Suprapubic skin (tissue), 4 donors: ENCODE measurements at places on chromosomes 5 and 9.
A peak's percentile ranks its signal among the peaks of the same experiment; 100 is the strongest.

DNA sequence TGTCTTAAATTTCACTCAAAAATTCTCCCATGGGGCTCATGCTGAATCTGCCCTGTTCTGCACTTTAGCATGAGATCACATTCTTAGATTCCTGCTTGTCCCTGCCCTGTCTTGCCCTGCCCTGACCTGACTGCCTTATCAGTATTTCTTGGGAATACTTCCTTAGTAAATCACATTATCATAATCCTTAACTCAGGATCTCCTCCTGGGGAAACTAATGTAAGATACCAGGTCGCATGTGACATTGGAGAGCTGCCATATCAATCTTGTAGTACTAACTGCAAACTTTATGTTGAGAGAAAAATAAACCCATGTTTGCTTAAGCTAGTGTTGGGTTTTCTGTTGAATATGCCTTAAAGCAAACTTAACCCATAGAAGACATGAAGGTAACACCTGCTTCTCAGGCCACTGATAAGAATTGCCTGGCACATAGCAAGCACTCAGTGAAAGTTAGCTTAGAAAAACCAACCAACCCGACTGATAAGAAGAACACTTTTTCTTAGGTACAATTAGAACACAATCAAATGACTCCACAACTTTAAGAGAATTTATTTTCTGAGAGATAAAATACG, 53.3 kb downstream of the IL33 start:
- no peak for DNase-seq

DNA sequence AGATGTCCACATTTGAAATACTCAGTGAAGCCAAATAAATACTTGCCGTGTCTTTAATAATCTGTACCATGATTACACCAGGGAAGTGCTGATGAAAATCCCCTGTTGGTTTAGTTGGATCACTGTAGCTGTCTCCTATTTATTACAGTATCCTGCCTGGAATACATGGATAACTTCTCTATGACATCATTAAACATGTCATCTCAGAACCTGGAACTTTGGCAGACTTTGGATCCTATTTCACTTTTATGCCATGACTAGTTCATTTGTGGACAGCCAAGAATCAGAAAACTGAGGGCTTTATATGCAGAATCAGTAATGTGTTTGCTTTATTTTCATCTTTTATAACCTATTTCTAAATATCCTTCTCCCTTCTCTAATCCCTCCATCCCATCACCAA, at the start of gene TXNDC8:
Gene TXNDC8, minus strand, starts transcription at position 137 of the 400 bp plus-strand sequence.
- no peak for DNase-seq

DNA sequence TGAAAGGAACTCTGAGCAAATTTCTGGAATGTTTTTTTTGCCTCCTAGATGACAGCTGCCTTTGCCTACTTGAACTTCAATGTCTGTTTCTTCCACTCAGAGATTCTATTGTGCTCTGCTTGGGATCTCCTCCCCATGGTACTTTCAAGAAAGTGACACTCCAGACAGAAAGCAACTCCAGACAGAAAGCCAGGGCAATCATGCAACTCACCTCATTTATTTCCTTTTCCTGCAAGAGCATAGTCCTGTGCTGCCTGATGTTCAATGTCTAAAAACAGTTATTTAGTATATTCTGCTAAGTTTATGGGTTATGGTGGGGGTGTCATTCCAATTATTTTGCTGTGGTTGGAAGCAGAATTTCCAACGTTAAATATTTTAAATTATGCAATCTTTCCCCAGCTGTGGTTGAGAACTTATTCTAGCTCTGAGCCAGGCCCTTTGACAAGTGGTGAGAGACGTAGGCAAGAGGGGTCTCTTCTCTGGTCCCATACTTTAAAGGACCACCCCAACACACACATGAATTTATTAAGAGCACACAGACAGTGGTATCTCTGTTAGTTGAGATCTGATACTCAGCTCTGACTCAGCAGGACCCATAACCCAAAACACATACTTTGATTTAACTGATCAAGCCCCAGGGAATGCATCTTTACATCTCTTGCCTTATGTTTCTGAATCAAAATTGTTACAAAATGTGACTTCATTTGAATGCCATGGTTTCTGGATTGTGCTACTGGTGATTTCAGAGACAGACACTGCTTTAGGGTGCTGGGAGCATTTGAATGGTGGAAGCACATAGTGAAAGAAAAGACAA, 39.5 kb upstream of the MAMDC2 start:
- no peak for DNase-seq

DNA sequence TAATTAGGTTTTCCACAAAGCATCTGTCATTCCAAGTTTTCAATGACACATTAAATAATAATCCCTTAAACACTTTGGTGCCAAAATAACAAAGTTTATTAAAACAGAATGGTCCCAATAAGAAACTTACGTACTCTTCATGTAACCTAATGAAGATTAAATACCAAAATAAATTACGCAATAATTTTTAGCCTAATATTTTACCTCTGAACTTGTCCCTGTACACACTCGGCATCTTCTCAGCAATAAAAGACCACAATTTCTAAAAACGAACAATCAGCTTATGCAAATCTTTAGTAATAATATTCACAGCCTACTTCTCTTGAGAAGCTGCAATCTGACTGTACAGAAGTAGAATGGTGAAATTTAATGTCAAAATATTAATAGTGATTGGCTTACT, 163.6 kb downstream of the ZDHHC21 start:
- no peak for DNase-seq

GRCh38 chr5:36017622-36018021, 26.4 kb upstream of the UGT3A1 start:
- DNase-seq: no peak

DNA sequence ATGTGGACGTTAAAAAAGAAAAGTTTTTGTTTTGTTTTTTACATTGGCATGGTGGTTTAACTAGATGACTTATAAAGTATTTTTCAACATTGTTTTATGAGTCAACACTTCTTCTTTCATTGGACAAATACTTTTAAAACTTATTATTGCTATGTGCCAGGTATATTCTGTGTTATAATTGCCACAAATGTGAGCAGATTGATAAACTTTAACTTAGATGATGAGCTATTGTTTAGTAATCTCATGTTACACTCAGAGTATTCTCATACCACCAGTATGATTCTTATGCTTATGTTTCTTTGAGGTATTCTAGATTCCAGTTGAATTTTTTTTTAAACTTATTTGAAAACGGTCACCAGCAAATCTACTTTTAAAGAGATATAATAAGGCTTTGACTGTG, 60.3 kb downstream of the RASA1 start:
- DNase-seq: no peak

DNA sequence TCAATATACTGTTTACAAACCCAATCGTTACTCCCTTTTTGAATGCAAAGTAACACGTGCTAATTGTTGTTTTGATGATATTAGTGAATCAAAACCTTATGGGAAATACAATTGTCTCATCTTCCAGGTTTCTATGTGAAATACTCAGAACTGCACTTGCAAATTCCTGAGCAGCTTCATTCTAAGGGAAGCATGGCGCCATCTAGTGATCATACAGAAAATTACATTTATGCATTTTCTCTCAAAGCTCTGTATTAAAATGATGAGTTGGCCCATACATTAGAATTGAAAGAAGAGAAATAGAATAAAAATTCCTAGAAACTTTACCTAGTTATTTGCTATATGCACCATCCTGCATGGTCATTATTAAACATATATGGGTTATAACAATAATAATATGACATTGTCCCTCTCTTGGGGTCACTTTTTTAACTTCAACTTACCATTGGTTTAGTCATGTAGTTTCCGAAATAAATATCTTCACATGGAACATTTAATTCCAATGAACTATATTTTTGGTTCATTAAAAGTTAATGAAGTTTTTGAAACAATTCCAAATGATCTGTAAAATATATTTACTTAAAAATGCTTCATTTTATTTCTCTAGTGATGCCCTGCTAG, 220.0 kb downstream of the PDE4D start:
- DNase-seq: no peak

DNA sequence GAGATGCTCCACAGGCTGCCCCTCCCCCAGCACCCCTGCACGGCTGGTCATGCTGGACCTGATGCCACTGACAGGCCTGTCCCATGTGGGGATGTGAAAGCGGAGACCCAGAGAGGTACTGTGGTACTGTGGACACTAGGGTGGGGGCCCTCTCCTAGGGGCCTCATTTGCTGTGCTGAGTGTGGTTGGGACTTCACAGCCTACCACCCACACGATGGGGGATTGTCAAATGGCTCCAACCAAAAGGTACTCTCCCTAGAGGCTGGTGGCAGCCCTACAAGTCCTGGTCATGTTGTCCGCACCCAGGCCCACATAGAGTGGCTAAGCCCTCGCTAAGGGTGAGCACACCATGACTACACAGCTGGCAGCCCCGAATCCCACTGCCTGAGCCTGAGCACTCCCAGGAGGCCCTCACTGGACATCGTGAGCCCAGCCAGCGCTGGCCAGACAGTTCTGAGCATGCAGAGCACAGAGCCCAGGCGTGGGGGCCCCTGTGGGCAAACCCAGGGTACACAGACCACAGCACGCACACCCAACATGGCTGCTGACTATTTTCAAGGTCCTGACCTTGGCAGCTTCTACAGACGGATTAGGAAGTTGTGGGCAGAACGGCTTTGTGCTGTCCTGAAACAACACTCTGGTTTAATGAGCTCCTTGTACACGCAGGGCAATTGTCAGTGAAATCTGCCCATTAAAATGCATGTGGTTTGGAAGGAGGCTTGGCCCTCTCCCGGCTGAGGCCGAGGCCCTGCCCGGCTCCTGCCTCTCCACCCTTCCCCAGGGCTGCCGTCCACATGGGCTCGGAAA, 214.1 kb downstream of the HSPA4 start:
- DNase-seq: no peak

GRCh38 chr5:168947212-168947868, 353.6 kb downstream of the SLIT3 start:
- DNase-seq: no peak

GRCh38 chr9:13956107-13956506, 357.8 kb downstream of the NFIB start:
- no peak for DNase-seq

DNA sequence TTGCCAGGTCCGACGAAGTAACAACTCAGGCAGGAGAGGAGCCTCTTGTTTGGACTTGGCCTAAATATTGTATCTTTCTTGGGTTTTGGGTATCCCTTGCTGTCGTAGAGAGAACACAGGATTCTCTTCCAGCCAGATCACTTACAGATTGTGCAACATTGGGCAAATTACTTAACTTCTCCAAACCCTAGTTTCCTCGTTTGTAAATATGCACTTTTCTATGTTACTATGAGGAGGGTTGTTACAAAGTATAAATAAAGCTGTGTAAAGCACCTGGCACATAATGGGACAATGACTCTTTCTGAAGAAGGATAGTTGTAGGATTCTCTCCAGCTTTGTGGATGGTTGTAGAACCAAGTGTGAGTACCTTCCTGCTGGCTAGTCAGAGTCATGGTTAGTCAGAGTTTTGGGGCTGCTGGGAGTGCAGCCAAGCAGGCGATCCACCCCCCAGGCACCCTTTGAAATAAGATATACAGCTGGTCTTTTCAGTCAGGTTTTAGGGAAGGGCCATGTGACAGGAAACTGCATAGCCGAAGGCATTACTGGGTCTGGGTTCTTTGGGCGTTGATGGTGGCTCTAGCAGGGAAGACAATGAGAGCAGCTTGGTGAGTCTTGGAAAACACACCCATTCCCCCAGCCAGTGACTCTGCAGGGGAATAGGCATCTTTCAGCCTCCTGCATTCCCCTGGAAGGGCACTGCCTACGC, 49.9 kb upstream of the GDNF start:
- no peak for DNase-seq

DNA sequence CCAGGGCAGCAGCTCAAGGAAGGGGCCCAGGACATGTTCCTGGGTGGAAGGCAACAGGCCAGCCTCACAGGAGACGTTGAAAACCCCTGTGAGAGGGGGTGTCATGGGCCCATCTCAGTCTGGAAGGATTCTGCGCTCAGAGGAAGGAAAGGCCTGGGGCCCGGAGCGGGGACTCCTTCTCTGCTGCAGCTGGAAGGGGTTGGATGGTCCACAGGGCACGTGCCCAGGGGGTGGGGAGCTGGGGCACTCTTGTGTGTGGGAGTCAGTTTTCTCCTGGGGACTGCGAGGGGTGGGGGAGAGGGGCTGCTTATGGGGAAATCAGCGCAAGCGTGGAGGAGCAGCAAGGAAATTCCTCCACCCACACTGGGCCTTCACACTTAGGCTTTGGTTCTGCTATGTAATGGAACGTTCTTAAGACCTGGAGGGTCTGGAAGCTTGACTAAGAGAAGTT, 2.9 kb upstream of the LPCAT1 start:
- peak; percentile 74 for DNase-seq

DNA sequence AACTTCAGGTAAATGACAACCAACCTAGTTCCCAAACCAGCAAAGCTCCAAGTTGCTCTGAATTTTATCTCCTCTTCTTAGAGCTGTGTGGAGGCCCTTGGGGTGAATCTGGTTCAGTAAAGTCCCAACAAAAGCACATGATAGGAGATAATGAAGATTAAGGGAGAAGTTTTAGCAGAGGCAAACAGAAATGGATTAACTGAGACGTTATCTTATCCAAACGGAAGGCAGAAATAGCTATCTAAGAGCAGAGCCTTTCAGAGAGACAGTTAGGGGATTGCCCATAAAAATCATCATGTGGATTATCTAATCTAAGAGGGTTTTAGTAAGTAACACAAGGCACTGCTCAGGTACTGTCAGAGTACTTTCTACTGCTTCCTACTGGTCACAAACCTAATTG, 183.9 kb upstream of the ZNF618 start:
- DNase-seq: no peak

DNA sequence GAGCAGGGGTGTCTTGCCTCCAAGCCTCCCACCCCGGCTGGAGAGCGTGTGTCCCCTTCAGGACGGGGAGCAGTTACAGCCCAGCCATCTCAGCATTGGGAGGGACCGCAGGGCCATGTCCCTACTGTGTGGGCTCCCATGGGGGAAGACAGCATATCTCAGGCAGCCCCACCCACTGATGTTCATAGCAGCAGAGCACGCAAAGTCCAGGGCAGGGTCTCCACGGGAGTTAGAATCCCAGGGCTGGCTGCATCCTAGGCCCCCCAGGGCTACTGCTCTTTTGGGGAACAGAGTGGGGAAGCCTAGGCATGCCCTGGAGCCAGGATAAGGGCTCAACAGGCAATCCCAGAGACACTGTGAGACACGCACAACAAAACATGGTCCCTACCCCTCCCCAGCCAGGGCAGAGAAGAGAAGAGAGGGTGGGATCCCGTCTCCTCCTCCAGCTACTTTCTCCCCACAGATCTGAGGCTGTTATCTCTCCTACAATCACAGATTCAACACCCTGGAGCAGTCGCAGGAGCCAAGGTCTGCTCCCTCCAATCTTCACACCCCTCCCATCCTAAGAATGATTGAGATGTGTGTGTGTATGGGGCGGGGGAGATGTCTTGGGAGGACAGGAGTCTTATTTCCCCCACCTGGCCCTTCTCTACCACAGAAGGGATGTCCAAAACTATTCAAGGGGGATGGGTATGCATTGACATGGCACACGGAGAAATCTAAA, 3.4 kb downstream of the CNTFR start:
- no peak for DNase-seq

- DNase-seq: no peak
Measured at GRCh38 chr5:17282283-17283120, 65.1 kb downstream of the BASP1 start.

- no peak for DNase-seq
Measured at GRCh38 chr9:116331241-116331640, 177.7 kb downstream of the PAPPA start.

GRCh38 chr5:17666726-17667235, 32.5 kb downstream of the TAF11L14 start:
- DNase-seq: no peak

GRCh38 chr9:121336665-121337064, 33.4 kb downstream of the STOM start:
- DNase-seq: no peak
